ENCODE measurements at places on chromosomes 4 and X.

GRCh38 chrX:30814978-30815377, 74.1 kb downstream of the TAB3 start:
- H3K36me3 ChIP-seq = no peaks in the 10 kb centered on the region
- no peak for DNase-seq
- H3K27ac ChIP-seq = no peak overlapping the region
- no peaks in the 10 kb centered on the region for H3K4me1 ChIP-seq
- H3K4me3 ChIP-seq = no peak overlapping the region

- H3K4me1 ChIP-seq = no peaks in the 10 kb centered on the region
- H3K36me3 ChIP-seq = no peaks in the 10 kb centered on the region
- no peaks in the 10 kb centered on the region for H3K27me3 ChIP-seq
- no peak overlapping the region for H3K4me3 ChIP-seq
These were observed 659.7 kb downstream of the CENPC start for GRCh38 chr4:66885501-66886165.

DNA sequence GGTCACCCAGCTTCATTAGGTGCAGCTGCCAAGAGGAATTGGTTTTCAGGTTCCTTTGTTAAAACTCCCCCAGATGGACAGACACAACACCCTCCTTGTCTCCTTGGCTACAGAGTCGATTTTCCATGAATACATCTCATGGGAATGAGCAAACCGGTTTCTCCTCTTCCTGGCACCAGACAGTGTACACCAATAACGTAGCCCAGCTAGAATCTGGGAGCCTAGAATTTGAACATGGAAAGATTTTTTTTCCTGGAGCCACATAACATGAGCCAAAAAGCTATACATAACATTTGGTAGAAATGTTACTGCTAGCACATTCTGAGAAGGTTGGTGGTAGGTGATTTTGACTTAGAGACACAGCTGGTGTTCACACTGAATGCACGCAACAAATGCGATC, 62.9 kb upstream of the SLC34A2 start:
- no peak overlapping the region for H3K4me3 ChIP-seq
- no peaks in the 10 kb centered on the region for H3K4me1 ChIP-seq
- no peak overlapping the region for H3K27ac ChIP-seq
- no peak for DNase-seq
- no peaks in the 10 kb centered on the region for H3K27me3 ChIP-seq
- no peaks in the 10 kb centered on the region for H3K36me3 ChIP-seq

DNA sequence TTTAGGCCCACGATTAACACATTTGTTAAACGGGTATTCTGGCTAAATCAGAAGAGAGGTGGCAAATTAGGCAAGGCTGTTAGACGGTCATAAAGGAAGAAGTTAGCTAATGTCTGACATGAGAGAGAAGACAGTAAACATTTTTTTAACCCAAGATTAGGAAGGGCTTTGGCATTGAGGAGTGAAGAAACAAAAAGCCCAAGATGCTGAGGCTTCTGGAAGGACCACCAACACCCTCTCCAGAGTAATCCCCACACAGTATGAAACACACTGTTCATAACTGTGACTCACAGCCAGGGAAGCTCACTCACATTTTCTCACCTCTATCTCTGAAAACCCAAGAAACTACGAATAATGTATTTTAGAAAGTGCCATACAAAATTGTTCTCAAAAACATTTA, 127.6 kb downstream of the AMELX start:
- DNase-seq = no peak
- no peak overlapping the region for H3K4me3 ChIP-seq
- no peaks in the 10 kb centered on the region for H3K36me3 ChIP-seq
- H3K27me3 ChIP-seq = no peaks in the 10 kb centered on the region

- DNase-seq = no peak
- no peak overlapping the region for H3K27ac ChIP-seq
- no peak overlapping the region for H3K4me3 ChIP-seq
These were observed 149.7 kb downstream of the PTTG2 start for GRCh38 chr4:38109896-38110295.

- H3K36me3 ChIP-seq = no peaks in the 10 kb centered on the region
- H3K27me3 ChIP-seq = no peaks in the 10 kb centered on the region
- H3K4me3 ChIP-seq = no peak overlapping the region
- no peaks in the 10 kb centered on the region for H3K4me1 ChIP-seq
- no peak for DNase-seq
These were observed 113.6 kb downstream of the GLUD2 start for GRCh38 chrX:121160987-121161386.

DNA sequence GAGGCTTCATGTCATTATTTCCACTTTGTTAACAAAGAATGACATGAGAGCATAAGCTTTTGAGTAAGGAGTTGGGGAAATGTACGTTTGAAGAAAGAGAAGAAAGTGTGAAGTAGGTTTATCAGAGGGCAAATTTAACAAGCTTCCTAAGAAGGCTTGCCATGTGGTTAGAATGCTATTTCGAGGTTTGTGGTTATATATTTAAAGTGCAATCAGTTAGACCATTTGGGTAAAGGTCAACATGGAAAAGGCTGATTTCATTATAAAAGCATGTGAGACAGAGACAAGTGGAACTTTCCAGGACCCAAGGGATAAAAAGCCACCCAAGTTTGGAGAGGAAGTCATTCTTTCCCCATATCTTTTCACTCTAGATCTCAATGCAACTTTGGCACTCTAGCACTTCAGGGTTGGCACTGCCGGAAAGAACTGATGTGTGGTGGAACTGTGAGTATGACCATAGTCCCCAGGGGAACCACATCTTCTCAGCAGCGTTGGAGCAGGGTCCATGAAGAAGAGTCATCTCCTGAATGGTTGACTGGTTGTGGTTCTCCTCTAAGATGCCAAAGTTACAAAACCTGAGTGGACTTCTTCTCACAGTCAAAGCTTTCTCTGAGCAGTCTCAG, 529.9 kb downstream of the MID1IP1 start:
- H3K4me1 ChIP-seq = peaks cover 9% of the 10 kb centered on the region
- DNase-seq = no peak
- H3K27me3 ChIP-seq = no peaks in the 10 kb centered on the region
- no peak overlapping the region for H3K4me3 ChIP-seq
- H3K36me3 ChIP-seq = no peaks in the 10 kb centered on the region
- no peak overlapping the region for H3K27ac ChIP-seq
